Activated CD8-positive, alpha-beta memory T cell treated with anti-CD3 and anti-CD28 coated beads, Interleukin-2, amount 50 U/mL, for 4 hours (primary cell): ENCODE measurements at places on chromosomes 4 and X.

GRCh38 chr4:2714061-2714770 is 41.9 kb downstream of the TNIP2 start:
- DNase-seq: peak; percentile 52

GRCh38 chr4:165592386-165592785 is 213.6 kb downstream of the CPE start:
- DNase-seq: no peak

GRCh38 chrX:15395789-15396188 is 11.6 kb upstream of the VEGFD start:
- DNase-seq: no peak

DNA sequence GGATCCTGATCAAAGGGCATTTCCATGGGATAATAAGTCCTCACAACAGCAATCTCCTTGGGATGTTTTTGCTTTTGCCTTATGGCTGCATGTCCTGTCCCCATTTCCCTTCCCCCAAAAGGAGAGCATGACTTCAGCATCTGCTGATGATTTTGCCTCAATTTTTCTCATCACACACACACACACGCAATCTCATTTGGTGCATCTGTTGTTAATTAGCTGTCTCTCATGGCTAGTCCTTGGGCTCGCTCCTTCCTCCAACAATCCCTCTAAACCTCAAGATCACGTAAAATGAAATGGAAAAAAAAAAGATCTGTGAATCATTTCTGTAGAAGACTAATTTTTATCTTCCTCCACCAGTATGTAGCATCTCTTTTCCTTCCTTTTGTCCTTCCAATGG is 153.6 kb downstream of the RBMX2 start:
- no peak for DNase-seq

DNA sequence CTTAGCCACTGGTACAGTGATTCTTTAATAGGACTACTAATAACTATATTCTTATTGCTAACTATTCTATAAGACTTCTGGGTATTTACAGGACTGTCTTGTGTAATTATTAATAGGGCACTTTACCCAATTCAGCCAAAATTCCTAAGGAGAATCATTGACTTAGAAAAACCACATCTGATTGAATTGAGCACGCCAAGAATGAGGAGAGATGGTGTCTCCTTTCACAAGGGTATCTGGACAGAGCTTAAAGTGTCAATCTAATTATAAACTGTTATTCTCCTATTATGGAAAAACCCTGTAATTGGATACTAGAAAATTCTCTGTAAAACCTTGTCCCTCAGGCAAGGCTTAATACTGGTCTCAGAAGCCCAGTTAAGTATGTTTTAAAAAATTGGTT is 111.1 kb upstream of the TLL1 start:
- DNase-seq: no peak

DNA sequence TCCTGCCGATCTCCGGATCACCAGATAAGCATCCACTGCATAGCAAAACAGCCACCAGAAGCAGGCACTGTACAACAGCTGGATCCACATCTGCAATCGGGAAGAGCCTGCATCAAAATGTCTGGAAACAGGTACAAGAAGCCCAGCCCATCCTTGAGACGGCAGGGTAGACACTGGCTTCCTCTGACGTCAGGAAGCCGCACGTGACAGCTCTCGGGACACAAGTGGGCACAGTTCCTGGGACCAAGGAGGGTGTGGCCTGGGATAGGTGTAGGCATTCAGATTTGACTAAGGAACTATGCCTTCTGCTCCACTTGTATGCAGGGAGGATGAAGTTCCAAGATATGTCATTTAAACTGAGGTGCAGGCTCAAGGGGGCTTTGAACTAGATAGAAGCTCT is 6.3 kb downstream of the GPR143 start:
- DNase-seq: no peak

- DNase-seq: no peak
These were observed 142.9 kb upstream of the SFRP2 start for GRCh38 chr4:153931804-153932203.

GRCh38 chr4:111650146-111650545 is 495.1 kb upstream of the FAM241A start:
- no peak for DNase-seq

GRCh38 chrX:23327104-23327503 is 7.5 kb upstream of the PTCHD1 start:
- DNase-seq: no peak

- DNase-seq: no peak
These were observed 204.2 kb upstream of the PACRGL start for GRCh38 chr4:20496068-20496467.

DNA sequence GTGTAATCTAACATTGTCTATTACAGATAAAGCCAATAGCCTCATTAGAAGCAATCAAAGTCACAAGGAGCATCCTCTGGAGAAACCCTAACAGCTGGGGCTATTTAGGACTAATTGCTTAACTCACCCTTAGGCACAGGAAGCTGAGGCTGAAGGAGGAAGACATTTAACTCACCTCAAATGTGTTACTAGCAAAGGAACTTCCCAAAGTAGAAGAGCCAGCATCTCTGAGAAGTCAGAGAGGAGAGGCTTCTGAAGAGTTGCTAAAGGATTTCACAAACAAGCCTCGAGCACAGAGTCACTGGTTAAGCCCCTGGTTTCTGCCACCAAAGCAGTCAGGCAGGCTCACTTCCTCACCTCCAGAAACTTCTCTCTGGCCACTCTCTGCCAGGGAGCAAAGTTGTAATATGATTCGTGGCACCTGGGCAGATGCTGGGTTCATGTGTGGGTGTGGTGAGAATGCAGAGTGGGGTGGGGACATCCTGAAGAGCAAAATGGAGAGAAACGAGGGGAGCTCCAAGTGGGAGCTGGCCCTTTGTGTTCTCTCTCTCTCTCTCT is 201.3 kb downstream of the HS6ST2 start:
- no peak for DNase-seq

GRCh38 chrX:127302841-127303240 is 483.3 kb downstream of the PRR32 start:
- DNase-seq: no peak

GRCh38 chr4:3176367-3177229 is 72.4 kb upstream of the MSANTD1 start:
- no peak for DNase-seq

GRCh38 chr4:7411896-7412553 is 22.7 kb downstream of the PSAPL1 start:
- DNase-seq: peak; percentile 7

- DNase-seq: no peak
These were observed 6.6 kb downstream of the TIMM17B start for GRCh38 chrX:48890934-48891401.

DNA sequence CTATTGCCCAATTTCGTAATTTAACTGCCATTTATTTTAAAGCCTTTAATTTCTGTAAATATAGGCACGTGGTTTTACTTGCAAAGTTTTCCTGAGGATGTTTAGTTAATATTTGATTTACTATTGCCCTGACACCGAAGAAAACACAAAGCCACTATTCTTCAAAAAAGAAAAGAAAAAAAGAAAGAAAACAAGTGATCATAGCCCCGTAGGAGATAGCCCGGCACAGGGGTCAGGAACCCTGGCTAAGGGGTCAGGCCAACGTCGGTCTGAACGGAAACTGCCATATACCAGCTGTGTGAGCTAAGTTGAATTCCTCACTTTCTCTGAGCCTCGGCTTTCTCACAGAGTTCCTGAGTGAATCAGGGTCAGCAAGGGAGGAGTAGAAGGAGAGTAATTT is 17.7 kb upstream of the LAMP2 start:
- no peak for DNase-seq

DNA sequence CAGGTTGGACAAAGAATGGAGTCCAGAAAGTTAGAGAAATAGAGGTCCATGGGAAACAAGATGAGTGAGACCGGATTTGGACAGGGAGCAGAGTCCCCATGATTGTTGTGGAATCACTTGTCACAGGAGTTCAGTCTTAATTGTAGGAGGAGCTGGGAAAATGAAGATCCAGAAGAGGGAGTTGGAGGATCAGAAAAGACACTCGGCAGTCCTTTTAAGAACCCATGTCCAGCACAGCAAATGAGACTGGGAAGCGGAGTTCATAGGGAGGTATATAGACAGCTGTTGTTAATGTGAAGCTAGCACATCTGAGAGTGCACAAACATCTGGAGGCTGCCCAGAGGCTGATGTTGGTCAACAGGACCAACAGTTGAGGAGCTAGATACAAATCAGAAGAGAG is 111.4 kb upstream of the RXFP1 start:
- no peak for DNase-seq

GRCh38 chr4:101265816-101266172 is 81.5 kb downstream of the PPP3CA start:
- DNase-seq: no peak

GRCh38 chr4:103008875-103009729 is 10.4 kb downstream of the SLC9B1 start:
- no peak for DNase-seq

DNA sequence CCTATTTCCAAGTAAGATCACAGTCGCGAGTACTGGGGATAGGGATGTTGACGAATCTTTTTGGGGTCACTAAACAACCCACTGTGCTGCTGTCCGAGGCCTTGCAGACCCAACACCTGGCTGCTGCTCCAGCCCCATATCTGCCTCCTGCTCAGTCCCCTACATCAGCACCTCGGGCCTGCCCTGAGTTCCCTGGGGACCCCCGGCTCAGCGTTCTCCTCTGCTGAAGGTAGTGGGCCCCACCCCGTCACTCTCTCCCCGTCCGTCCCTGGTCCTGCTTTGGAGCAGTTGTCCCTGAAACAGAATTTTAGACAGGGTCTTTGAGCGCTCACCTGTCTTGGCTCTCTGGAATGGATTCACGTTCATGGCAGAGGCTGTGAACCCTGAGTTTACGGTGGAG is 202.4 kb upstream of the PSAPL1 start:
- DNase-seq: no peak

DNA sequence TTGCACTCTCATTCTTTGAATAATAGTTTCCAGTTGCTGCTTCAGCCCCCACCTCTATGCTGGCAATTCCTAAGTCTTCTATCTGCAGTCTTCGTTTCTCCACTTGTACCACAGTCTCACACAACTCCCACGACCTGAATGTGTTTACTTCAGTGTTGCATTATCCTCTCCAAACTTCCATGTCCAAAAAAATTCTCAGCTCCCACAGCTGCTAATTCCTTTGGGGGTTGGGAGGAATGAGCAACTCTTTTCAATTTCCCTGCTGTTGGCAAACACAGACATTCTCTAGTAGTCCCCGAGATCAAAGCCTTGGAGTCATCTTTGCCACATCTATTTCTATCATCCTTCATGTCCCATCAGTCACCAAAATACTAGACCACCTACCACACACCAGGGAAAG is 14.4 kb upstream of the CDS1 start:
- DNase-seq: no peak

- DNase-seq: no peak
These were observed 1.6 kb downstream of the BANK1 start for GRCh38 chr4:101792056-101792590.

DNA sequence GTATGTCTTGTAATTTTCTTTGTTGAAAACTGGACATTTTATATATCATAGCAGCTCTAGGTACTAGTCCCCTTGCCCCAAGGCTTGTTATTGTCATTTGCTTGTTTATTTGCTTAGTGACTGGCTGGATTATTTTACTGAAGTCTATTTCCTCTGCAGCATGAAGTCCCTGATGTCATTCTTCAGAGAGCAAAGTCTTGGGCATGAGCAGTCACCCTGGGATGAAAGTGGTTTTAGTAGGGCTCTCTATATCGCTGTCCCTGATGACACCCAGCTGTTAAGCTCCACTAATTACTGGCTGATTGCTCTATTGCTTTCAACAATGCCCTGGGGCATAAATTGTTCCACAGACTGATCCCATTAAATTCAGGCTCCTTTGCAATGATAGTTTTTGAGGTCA is 113.5 kb upstream of the USP9X start:
- DNase-seq: no peak

GRCh38 chrX:37752936-37753335 is 26.9 kb upstream of the CYBB start:
- no peak for DNase-seq

GRCh38 chr4:84366161-84366560 is 132.9 kb downstream of the NKX6-1 start:
- DNase-seq: no peak

- DNase-seq: no peak
These were observed 83.4 kb upstream of the BMP2K start for GRCh38 chr4:78692822-78693170.

DNA sequence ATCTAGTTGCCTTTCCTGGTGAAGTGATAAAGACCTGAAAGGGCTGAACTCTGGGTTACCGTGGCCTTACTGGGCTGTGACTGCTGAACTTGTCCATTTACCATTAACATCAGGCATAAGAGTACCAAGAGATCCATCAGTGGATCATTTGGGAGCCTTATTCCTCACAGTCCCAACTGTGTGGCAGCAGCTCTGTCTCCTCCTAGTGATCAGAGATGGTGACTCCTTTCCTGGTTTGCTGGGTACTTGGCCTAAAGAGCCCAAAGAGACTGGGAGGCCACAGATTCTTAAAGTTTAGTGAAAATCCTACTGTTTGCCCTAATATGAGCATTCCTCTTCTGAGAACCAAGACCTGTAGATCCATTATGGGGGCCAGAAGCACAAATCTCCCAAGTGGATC is 56.3 kb upstream of the ATP6AP2 start:
- DNase-seq: no peak

DNA sequence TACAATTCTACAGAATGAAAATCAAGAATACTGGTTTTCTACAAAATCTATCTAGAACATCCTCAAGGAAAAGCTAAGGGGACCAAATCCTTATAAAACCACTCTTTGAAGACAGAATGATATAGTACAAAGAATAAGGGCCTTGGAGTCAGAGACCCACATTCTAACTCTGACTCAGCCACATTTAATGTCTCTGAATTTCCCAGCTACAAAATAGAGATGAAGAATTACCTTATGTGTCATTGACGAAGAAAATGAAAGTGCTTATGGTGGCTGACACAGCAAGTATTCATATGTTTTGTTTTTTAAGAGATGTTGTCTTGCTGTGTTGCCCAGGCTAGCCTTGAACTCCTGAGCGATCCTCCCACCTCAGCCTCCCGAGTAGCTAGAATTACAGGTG is 35.9 kb upstream of the CXorf38 start:
- no peak for DNase-seq

GRCh38 chr4:25667931-25668557 is 12.4 kb downstream of the SLC34A2 start:
- DNase-seq: no peak

DNA sequence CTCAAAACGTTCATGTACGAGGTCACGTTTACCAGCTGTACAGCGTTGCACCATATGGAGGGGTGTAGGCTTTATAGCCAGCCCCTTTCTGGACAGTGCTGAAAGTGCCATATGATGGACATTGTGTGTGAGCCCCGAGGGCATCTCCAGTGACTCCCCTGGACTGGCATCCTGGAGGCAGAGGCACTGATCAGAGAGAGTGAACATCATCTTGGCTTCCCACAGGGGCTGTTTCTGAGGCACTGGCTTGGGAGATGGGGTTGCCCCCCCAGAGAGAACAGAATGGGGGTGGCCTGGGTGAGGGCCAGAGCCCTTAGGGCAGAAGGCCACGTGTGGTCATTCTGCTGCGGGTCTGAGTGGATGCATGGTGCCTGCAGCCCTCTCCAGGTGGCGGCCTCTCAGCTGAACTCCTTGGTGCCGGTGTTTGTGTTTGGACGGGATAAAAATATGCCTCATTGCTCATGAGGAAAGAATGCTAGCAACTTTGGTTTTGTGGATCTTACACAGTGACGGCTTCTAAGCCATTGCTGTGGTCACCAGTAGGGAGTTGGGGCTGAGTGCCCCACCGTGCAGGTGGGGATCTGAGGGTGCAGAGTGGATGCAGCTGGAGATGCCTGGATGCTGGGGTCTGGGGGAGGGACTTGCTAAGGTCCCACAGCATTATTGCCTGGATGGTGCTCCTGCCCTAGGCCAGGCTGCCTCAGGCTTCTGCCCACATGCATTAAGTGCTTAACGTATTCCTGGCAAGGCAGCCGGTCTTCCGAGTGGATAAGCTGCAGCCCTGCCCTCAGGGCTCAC is 3.4 kb downstream of the WFS1 start:
- DNase-seq: no peak

- DNase-seq: no peak
These were observed 22.9 kb upstream of the FAT1 start for GRCh38 chr4:186746581-186746980.
